NCI-H2227 treated with DMSO at 0.1 percent for 48 hours (cell line): ENCODE measurements at places on chromosomes 6 and 20.

DNA sequence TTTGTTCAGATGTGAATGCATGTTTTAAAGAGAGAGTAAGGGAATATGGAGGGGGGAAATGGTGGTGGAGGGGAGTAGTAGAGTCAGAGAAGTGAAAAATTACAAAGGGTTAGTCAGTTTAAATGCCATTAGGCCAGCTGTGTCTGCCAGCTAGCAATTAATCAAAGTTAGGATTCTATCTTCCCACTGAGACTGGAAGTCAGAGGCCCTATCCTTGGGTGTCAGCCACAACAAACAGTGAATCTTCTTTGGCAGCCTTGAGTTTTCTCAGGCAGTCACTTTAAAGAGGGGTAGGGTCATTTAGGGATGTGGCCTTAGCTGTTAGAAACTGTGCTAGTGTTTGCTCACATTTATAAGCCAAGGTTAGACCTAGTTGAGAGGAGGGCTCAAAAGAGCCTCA lies 120.5 kb upstream of the BTBD3 start:
- DNase-seq: no peak

- no peak for DNase-seq
These were observed 219.2 kb downstream of the TRDN start for GRCh38 chr6:123417535-123417934.

GRCh38 chr6:145525038-145525437 lies 210.3 kb downstream of the EPM2A start:
- DNase-seq: no peak

- no peak for DNase-seq
These were observed 12.0 kb downstream of the KCNK5 start for GRCh38 chr6:39217177-39217864.

- DNase-seq: no peak
These were observed 925.9 kb upstream of the CITED2 start for GRCh38 chr6:140300331-140300730.

GRCh38 chr6:124200661-124201060 lies 397.0 kb downstream of the NKAIN2 start:
- no peak for DNase-seq

GRCh38 chr6:148242180-148242579 lies 100.5 kb upstream of the SASH1 start:
- no peak for DNase-seq

DNA sequence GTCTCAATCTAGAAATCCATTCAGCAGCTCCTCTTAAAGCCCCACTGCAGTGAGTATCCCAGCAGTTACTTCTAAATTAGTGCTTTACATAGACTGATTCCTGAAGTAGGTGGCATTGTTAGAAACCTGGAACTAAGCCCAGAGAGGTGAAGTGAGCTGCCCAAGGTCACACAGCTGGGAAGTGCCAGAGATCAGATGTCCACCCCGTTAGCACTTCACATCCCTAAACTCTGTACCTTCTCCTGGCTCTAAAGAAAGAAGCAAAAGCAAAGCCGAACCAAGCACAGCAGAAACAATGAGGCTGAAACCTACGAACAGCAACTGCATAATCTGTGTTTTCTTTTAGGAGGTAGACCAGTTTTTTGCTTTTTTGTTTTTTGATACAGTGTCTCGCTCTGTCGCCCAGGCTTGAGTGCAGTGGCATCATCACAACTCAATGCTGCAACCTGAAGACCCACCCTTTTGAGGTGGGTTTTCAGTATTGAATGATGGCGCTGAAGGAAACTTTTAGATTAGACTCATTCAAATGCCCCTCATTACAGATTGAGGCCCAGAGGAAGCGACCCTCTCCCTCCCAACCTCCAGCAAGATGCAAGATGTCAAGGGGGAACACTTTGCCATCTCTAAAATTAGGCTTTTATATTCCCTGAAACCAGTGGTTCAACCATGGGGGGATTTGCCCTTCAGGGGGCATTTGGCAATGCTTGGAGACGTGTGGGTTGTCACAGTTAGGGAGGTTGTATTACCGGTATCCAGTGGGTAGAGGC lies 3.2 kb upstream of the ZMYND8 start:
- no peak for DNase-seq

DNA sequence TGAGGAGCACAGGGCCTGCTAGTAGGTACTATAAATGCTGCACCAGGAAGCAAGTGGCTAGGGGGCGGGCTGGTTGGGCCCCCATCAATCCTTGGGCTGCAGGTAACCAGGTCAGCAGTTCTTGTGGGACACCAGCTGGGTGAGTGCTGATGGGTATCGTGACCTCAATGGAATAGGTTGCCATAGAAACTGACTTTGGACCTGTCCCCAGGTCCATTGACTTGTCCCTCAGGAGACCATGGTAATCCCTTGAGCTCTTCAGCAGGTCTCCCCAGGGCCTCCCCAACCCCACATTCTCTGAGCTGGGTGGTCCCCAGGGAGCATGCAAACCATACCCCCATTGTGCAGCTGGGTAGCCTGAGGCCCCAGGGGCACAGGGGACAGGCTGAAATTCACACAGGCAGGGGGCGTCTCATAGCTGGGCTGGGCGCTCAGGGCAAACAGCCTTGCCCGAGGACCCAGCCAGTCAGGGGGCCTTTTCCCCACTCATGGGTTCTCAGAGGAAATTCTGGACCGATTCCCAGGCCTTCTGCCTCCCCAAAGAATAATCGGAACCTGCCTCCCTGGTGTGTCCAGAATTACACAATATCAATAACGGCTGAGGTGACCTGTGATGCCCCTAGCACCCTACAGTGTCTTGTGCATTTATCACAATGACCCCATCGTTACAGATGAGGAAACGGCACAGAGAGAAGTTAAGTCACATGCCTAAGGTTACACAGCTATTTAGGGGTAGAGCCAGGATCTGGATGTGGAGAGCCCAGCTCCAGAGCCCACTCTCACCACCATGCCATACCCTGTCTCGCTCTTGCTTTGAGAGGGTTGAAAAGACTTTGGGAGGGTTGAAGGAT lies 35.9 kb downstream of the SRC start:
- no peak for DNase-seq
